ENCODE measurements at places on chromosomes 7 and 10.

DNA sequence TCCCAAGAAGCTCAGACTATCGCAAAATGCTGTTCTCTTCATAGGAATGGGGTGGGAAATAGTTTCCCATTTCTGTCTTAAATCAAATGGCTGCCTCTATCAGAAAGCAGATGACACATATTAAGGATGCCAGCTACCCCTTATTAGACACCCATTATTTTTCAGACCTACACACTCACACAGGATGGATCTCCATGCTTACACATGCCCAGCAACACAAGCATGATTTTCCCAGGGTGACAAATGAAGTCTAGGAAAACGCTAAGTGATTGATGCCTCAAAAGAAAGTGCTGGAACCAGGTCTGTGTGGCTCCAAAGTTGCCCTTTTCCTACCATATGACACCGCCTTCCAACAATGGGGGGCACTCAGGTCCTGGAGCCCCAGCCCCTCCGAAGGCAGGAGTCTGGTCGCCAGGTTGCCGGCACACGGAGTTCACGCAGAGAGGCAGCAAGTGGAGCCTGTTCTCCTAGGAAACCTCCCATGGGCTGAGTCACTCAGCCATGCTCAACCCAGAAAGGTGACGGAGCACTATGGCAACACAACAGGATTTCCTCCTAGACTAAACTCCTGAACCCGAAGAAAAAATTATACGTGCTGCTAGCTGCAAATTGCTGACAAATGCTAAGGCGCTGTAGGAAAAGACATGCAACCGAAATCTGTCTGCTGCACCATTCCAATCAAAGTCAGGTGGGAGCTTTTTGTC lies 19.8 kb downstream of the VOPP1 start:
- no peak for DNase-seq

DNA sequence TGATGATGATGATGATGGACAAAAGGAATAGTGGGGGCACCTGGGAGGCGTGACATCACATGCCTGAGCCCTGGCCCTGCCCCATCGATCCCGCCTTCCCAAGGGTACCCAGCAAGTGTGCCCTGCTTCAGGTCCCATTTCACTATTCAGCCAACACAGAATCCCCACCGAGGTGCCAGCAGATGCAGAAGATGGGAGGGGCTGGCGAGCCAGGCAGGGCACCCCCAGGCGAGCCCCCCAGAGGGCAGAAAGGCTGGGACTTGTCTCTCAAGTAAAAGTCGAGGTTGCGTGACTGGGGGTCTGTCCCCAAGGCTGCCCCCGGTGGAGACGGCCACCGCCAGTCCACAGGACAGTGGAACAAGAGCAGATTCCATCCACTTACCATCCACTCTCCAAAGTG lies 57.5 kb downstream of the INSIG1 start:
- no peak for DNase-seq

GRCh38 chr10:44516891-44517290 lies 132.0 kb upstream of the CXCL12 start:
- no peak for DNase-seq

GRCh38 chr7:117750612-117751563 lies 122.4 kb downstream of the CTTNBP2 start:
- no peak for DNase-seq

DNA sequence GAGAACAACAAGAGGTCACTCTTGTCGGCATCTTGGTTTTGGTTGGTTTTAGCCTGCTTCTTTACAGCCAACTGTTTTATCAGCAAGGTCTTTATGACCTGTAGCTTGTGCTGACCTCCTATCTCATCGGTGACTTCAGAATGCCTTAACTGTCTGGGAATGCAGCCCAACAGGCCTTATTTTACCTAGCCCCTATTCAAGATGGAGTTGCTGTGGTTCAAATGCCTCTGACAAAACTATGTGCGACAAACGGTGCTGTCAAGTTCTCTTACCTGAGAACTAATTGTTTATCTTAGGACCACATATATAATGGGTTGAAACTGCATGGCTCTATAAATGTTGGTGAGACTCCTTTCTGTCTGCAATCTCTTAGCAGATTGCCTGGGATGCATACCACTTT lies 35.9 kb upstream of the POT1 start:
- DNase-seq, result no peak

GRCh38 chr7:29274146-29275017 lies 79.8 kb downstream of the CHN2 start:
- no peak for DNase-seq
